Central memory CD4-positive, alpha-beta T cell (primary cell): ENCODE measurements at places on chromosomes 3 and 15.

GRCh38 chr3:122794483-122794778 is 438 bp upstream of the SLC49A4 start:
- peak; percentile 1 for DNase-seq

GRCh38 chr3:84108442-84108971 is 850.3 kb upstream of the CADM2 start:
- DNase-seq, result no peak

GRCh38 chr3:14678015-14678503 is 3.1 kb downstream of the C3orf20 start:
- DNase-seq, result no peak

- DNase-seq, result no peak
Measured at GRCh38 chr3:157445857-157446256, 9.2 kb downstream of the PTX3 start.

GRCh38 chr3:98764472-98764884 is 1.3 kb downstream of the ST3GAL6 start:
- DNase-seq, result no peak

- DNase-seq, result no peak
Measured at GRCh38 chr3:108250626-108251025, 28.4 kb upstream of the IFT57 start.

- DNase-seq, result peak; percentile 35
Measured at GRCh38 chr15:63288778-63289378, 11.5 kb downstream of the APH1B start.

GRCh38 chr3:39126532-39127071 is 19.1 kb downstream of the TTC21A start:
- DNase-seq, result no peak

DNA sequence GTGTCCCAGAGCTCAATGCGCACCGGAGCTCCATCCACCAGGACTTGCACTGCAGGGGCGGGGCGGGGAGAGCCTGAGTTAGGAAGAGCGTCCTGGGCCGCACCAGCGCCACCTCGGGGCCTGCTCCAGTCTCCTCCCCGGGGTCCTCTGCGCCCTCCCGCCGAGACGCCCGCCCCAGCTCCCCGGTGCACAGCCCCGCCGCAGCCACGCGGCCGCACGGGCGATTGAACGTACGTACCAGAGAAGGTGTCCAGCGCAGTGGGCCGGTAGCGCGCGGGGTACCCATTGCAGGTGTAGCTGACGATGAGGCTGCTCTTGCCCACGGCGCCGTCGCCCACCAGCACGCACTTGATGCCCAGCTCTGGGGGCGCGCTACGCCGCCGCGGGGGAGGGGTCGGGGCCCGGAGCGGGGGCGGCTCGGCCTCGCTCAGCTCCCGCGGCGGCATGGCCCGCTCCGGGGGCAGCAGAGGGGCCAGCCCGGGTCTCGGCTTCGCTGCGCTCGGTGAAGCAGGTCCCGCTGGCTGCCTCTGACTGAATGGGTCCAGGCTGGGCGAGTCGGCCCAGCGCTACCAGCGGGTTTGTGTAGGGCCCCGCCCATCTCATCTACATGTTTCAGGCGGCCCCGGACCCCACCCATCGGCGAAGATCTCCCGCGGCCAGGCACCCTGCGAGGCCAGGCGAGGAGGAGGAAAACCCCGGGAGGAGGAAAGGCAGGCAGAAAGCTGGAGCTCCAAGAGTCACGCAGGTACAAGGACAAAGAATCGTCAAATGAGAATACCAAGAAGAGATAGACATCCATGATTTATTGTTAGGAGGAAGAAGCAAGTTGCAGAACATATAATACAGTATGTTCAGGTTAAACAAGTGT is at the start of gene RHOV:
RHOV (minus strand) TSS at position 541 of the 868 bp plus-strand sequence; CDS start at position 446, 95 bp downstream.
- peak; percentile 21 for DNase-seq

- DNase-seq, result no peak
Measured at GRCh38 chr3:134087060-134087974, 57.6 kb upstream of the SLCO2A1 start.

- no peak for DNase-seq
Measured at GRCh38 chr3:101533603-101533968, 20.6 kb upstream of the SENP7 start.

DNA sequence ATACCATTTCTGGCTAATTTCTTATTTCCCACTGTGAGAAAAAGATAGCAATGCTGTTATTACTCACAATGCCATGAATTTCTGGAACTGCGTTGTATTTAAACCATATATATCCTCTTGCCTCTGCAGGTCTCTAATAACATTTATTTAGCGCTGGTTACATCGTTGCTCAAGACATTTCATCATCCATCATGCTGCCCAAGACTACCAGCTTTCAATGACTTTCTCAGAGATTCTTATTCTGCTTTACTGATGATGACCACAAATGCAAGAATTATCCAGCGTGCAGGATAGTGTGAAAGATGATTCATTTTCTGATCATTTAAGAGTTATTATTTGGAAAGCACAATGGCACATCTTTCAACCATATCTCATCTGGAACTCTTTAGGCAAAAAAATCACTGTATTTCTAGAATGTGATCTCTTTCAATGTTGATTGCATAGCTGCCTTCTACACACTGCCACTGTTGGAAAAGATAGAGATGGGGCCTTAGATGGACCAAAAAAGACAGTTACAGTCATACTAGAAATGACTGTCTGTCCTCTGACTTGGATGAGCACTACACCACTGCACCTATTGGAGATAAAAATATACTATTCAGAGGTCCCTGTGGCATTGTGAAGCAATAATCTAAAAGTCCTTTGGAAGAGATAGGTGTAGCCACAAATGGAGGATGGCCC is 716.1 kb downstream of the NSUN3 start:
- no peak for DNase-seq

- DNase-seq, result no peak
Measured at GRCh38 chr15:62145015-62145735, 19.9 kb downstream of the C2CD4B start.

DNA sequence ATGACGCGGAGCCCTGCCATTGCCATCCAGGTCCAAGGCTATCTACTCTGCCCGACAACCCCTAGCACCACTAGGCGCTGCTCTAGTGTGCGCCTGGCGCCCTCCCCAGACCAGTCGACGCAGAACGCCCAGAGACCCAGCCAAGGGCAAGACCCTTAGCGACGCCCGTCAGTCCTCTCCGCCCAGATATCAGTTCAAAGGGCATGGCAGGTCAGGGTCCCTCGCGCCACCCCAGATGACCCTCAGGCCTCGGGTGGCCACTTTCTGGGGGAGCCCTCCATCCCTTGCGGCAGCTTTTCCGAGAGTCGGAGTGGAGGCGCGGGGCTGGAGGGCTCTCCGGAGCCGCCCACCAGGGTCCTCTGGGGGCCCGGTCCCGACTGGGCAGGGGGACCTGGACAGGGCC is 371 bp upstream of the CLSTN2 start:
- DNase-seq, result no peak

DNA sequence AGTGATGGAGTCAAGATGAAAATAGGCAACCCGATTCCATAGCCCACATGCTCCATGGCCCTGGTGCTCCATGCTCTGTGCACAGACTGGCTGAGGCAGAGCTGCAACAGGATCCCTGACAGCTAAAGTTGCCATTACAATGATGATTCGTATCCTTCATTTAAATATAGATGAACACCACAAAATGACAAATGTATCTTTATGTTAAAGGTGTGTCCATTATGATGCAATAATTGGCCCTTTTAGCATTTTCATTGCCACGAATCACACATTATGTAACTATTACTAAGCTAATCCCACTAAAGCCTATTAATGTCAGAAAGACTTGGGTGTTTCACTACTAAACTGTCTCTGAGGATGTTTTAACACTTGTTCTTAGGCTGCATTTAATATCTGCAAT is 270.2 kb upstream of the THBS1 start:
- no peak for DNase-seq

DNA sequence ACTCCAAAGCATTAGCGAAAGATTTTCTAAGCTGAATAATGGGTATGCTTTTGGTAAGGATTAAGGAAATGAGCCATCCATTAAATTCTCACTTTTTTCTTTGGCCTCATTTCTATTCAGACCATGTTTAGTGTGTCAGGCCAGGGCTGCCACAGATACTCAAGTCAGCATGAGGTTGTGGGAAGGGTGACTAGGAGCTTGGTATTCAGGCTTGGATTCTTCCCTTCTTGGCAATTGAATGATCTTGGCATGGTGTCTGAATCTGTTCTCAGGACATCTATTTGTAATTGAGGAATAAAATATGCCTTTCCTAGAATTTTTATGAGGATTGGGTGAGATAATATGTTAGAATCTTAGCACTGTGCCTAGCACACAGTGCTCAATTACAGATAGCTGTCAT is 11.2 kb downstream of the CCNB2 start:
- DNase-seq, result no peak

DNA sequence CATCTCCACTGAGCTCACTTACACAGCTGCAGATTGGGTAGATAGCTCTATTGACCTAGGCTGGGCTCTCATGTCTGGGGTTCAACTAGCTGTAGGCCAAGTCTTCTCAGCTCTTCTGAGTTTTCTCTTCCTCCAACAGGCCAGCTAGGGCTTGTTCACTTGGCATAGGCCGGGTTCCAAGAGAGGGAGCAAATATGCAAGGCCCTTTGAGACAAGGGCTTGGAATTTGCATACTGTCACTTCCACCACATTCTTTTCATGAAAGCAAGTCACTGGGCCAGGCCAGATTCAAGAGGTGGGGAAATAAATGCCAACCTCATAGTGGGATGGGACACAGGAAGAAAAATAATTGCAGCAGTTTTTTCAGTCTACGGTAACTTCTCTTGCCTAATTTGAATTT is 25.2 kb downstream of the PIGB start:
- DNase-seq, result no peak

GRCh38 chr3:73603762-73604171 is 21.0 kb downstream of the PDZRN3 start:
- DNase-seq, result no peak
